Activated CD8-positive, alpha-beta T cell treated with anti-CD3 and anti-CD28 coated beads for 36 hours (primary cell): ENCODE measurements at places on chromosomes 3 and 15.

GRCh38 chr3:131543714-131544113 is 40.9 kb upstream of the MRPL3 start:
- DNase-seq, result no peak

- peak; percentile 60 for DNase-seq
Observed at GRCh38 chr3:14410503-14411165, 8.2 kb downstream of the SLC6A6 start.

- no peak for DNase-seq
Observed at GRCh38 chr15:46778876-46779275, 938.4 kb upstream of the SEMA6D start.

DNA sequence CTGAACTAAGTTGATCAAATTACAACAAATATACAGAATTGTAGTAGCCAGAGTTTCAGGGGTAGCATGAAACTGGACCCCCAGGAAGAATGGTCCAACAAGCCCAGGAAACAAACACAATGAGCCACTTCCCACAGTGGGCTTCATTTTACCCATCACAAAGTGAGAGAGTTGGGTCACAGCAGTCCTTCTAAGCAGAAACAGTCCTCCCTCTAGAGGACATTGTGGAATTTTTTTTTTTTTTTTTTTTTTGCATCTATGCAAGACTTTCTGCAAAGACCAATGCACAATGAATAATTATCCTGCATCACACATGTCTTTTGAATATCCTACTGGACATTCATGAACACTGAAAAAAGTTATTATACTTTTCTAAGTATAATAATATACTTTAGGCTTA is 73.8 kb upstream of the ATP13A5 start:
- no peak for DNase-seq

DNA sequence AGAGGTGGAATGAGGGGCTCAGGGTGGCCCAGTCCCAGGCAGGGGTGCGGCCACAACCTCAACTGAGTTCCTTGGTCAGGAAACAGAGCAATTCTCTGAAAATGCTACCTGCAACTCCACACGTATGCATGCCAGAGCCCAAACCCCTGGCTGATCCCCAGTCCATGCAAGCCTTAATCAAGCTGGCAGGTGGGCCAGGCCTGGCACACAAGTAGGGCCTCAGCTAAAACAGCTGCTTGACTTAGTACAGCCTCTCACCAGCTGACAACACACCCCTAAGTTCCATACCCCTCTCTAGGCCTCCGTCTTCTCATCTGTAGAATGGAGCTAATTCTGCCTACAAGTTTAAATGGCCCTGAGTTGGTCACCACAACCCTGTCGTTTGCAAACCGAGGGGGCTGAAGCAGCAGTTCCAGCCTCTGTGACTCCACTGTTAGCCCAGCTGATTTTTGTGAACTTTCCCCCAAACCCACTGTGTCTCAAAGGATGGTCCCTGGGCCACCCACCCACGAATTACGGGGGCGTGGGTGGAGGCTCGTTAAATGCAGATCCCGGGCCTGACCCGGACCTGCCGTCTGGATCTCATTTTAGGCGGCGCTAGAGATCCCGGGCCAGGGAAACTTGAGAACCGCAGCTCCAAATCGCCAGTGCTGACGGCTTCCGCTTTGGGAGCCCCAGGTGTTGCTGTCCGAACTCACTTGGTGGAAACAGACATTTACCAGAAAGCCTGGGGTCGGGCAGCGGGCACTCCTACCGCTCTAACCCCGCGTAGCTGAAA is 927 bp downstream of the CHDH start:
- DNase-seq, result peak; percentile 7

GRCh38 chr3:172048599-172048998 is 9.2 kb downstream of the FNDC3B start:
- no peak for DNase-seq

- DNase-seq, result no peak
Observed at GRCh38 chr15:99348412-99348811, 97.1 kb downstream of the LRRC28 start.

- no peak for DNase-seq
Observed at GRCh38 chr3:193983846-193984818, 151.8 kb upstream of the HES1 start.

GRCh38 chr3:172118019-172118418 is 78.6 kb downstream of the FNDC3B start:
- DNase-seq, result no peak
